NCI-H2081 (cell line): ENCODE measurements at places on chromosomes 5 and 9.

DNA sequence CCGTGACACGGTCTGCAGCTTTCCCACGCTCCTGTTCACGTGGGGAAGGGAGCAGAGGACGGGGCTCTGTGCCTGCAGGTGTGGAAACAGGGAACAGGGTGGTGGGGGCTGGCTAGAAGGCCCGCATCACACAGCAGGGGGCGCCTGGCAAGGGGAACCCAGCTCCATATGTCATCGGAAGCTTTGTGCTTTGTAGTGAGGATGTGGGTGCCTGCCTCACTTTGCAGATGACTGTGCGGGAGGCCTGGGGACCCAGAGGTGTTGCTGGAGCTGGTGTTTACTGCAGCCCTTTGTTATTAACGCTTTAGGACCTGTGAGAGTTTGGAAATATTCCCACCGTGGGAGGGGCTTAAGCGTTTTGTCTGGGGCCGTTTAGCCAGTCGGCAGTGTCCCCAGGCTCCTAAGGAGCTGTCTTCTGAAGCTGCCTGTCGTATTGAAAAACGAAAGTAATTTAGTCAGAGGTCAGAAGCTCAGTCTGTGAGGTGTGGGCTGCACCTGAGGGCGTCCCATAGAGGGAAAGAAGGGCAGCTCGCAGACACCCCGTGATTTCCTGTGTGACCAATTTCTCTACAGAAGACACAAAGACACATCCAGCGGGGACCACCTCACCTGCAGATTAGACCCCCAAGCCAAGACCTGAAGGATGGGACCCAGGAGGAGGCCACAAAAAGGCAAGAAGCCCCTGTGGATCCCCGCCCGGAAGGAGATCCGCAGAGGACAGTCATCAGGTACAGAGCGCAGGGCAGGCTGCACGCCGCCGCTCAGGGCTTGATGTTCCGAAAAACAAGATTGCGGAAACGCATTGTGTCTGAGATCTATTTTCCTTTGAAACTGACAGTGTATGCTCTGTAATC, 9.1 kb downstream of the MAN1B1 start:
- no peak for DNase-seq

DNA sequence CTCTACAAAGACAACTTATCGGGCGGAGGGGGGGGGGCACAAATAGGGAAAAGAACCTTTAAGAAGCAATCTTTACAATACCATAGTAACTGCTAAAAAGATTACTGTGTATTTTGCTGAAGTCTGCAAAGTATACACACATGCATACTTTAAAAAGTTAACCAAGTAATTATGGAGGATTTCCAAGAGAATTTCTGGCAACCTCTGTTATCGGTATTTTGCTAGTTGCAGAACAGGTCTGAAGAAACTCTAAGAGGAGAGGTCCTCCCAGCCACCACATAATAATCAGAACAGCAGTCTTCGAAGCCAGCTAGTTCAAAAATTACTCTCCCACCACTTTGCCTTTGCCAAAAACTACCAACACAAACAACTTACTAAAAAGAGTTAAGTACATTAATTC, 56.1 kb downstream of the UBAP2 start:
- no peak for DNase-seq

DNA sequence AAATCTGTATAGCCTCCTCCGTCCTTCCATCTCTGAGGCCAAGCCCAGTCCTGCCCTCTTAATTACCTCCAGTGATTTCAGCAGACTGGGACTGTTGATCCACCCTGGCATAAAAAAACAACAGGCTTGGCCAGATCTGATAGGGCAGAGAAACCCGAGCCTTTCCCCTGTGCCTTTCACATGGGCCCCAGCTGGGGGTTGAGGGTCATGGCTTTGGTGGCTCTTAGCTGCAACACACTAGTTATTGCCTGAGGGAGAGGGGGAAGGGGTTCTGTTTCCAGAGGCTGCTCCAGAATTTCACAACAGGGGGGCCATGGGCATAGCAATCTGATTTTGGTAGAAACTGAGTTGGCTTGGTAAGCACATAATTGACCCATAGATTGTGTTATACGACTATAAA, 21.2 kb upstream of the PANK3 start:
- DNase-seq, result no peak

- DNase-seq, result no peak
Observed at GRCh38 chr9:6484210-6484609, 71.2 kb downstream of the UHRF2 start.

GRCh38 chr9:19028835-19029451, 4.1 kb downstream of the SAXO1 start:
- peak; percentile 66 for DNase-seq

DNA sequence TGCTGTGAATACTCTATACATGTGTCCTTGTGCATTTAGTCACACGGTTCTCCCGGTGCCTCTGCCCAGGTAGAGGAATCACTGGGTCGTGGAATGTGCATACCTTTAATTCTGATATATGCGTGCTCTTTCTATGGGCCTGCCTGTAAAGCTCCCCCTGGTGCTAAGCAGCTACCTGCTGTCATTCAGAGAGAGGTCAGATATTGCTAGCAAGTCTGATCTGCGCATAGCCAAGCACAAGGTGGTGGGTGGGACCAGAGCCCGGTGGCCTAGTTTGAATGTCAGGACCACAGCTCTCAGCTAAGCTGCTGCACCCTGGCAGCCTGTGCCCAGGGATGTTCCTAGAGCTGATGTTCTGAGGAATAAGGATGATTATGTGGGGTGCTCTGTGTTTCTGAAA, 33.4 kb downstream of the TJP2 start:
- DNase-seq, result no peak

DNA sequence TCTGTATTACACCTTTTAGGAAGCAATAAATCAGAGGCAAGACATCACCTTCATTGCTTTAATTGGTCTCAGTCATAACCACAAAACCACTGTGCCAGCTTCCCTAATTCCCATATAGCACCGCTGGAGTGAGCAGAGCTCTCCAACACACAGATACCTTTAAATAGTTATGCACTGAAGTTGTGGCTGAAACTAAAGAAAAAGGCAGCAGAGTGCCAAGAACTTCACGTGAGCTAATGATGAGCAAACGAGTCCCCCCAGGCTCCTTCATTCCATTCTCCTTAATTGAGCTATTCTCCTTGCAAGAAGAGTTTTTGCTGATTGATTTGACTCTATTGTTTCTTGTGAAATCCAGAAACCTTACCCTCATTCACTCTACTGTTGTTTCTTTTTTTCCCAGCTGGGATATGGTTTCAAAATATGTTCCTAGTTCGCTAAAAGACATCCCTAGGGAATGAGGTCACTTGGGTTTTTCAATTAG, 501.5 kb downstream of the SPATA31D1 start:
- DNase-seq, result no peak

GRCh38 chr9:132639322-132639721, 30.5 kb downstream of the DDX31 start:
- no peak for DNase-seq

GRCh38 chr9:108815156-108815555, 40.6 kb downstream of the ACTL7B start:
- DNase-seq, result no peak

- DNase-seq, result no peak
Observed at GRCh38 chr5:151624476-151624875, 33.3 kb upstream of the FAT2 start.

- DNase-seq, result no peak
Observed at GRCh38 chr5:56671571-56671970, 143.8 kb upstream of the MAP3K1 start.

DNA sequence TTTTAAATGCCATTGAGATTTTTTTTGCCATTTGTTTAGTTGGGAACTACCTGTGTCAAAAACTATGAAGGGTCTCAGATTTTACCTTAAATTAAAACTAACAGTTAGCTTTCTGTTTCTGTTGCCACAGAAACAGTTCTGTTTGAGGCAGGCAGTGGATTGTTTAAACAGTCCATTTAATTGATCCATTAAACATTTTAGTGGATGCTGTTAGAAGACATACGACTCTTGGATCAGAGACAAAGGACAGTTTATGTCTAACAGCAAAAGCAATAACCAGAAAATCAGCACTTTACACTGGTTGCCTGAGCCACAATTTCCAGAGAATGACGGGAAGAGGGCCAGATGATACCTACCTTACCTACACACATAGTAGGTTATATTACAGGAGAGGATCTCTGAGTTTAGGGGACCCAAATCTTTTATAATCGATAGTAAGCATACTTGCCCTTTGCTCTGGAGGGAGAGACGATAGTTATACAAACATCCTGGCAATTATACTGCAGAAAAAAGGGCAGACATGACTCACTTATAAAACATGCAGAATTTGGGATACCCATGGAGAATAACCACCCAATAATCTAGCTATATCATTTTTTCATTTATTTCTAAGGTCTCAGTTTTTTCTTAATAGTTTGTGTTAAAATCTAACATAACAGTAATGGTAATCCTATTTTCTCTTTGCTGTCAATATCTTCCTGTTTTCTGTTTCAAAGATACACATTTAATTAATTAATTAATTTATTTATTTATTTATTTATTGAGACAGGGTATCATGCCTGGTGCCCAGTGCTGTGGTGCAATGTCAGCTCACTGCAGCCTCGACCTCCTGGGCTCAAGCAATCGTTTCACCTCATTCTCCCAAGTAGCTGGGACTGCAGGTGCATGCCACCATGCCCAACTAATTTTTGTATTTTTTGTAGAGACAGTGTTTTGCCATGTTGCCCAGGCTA, 136.7 kb upstream of the TNFAIP8 start:
- no peak for DNase-seq

DNA sequence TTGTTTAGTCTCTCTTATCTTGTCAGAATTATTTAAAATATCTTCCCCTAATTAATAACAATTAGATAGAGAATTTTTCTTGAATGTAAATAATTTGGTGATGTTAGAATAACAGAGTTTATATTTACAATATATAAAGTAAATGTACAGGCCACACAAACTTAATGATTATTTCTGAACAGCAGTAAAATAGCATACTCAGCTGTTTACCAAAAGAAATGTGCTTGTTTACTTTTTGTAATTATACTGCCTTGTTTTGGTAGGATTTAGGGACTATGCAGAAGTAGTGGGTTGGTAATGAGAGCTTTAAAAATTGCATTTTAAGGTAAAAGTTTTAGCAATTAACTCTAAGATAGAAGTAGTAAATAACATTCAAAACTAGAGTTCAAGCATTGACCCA, 17.4 kb downstream of the NDFIP1 start:
- no peak for DNase-seq

DNA sequence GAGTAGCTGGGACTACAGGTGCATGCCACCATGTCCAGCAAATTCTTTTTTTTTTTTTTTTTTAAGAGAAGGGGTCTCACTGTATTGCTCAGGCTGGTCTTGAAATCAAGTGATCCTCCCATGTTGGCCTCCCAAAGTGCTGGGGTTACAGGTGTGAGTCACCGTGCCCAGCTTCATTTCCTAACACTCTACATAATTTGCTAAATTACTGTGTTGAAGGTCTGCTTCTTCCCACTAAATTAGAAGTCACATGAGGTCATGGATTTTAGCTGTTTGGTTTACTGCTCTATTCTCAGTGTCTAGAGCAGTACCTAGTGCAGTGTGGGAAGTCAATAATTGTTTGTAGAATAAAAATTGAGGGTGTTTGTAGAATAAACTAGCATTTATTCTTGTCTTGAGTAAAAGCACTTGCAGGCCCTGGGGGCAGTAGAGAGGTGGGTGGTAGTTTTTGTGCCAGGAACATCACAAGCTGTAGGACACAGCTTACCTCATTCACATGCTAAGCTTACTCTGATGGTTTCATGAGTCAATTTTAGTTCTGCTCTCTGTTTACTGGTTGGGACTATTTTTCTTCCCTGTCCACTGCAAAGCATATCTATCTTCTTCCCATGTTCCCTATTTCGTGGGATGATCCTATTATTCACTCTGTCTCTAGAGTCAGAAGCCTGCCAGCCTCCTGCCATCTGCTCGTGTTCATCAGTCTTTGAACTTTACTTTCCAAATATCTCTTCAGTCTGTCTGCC, 7.0 kb downstream of the TEX48 start:
- no peak for DNase-seq

DNA sequence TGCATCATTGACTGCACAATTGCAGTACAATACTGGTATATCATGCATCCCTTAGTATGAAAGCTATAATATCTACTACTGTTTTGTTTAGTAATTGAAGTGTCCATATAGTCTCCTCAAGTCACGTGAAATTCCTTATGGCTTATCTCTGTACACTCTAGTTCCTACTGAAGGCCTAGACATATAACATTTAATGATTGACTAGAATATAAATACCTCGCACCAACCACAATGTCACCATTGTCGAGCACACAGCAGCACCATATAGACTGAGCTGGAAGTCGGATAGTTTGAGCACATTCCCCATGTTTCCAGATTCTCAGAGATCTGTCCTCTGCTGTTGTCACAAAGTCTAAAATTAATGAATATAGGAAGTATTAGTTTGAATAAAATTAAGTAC, 21.4 kb downstream of the PLAA start:
- DNase-seq, result no peak

- no peak for DNase-seq
Observed at GRCh38 chr9:84811072-84811750, 141.7 kb downstream of the NTRK2 start.

DNA sequence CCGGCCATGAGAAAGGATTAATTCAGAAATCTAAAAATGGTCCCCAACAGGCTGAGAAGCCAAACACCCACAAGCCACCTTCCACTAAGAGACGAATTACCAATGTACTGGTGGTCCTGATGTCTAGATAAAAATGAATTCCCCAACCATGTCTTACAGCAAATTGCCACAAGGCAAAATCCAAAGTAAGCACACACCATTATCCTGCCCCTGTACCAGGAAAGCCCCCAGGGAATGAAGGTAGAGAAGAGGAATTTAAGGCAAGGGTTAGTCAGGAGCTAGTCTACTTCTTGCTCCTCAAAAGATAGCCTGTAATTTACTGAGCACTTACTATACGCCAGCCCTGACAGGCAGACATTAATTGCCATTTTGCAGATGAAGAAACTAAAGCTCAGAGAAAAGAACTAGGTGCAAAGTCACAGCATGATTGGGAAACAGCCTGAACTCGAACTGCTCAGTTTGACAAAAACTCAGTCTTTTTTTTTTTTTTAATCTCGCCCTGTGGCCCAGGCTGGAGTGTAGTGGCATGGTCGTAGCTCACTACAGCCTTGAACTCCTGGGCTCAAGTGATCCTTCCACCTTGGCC, 64.3 kb downstream of the RAPGEF1 start:
- no peak for DNase-seq

GRCh38 chr5:136676685-136677084, 311.3 kb upstream of the TRPC7 start:
- no peak for DNase-seq

DNA sequence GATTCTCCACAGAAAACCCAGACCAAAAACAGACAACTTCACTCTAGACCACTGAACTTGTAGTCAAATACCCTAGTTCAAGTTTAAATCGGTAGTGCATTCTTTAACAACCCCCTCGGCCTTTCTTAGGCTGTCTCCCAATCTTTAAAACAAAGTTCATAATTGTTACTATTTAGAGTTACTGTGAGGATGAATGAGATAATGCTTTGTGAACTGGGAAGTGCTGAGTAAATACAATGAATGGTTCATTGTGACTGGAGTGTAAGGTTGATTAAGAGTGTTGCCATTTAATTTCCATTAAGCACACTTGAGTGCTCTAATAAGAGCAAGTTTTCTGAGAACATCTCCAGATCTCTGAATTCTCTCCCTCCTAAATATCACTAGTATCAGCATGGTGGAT, 228.8 kb upstream of the PIK3R1 start:
- DNase-seq, result no peak
